Stimulated activated CD4-positive, alpha-beta T cell treated with anti-CD3 and anti-CD28 coated beads, TNF-alpha, amount 100 ng/mL, for 4 hours (primary cell): ENCODE measurements at places on chromosomes 12 and 14.
A peak's percentile ranks its signal among the peaks of the same experiment; 100 is the strongest.

GRCh38 chr14:92958373-92959188 is 35.6 kb downstream of the CHGA start:
- no peak for DNase-seq

- DNase-seq = no peak
Measured at GRCh38 chr12:33439587-33440011, at the start of gene SYT10. Gene SYT10 (minus strand): TSS chr12:33439819. CDS start chr12:33439522, 297 bp downstream.

- DNase-seq = peak; percentile 70
Measured at GRCh38 chr14:20683125-20683890, 1.1 kb upstream of the RNASE4 start.

DNA sequence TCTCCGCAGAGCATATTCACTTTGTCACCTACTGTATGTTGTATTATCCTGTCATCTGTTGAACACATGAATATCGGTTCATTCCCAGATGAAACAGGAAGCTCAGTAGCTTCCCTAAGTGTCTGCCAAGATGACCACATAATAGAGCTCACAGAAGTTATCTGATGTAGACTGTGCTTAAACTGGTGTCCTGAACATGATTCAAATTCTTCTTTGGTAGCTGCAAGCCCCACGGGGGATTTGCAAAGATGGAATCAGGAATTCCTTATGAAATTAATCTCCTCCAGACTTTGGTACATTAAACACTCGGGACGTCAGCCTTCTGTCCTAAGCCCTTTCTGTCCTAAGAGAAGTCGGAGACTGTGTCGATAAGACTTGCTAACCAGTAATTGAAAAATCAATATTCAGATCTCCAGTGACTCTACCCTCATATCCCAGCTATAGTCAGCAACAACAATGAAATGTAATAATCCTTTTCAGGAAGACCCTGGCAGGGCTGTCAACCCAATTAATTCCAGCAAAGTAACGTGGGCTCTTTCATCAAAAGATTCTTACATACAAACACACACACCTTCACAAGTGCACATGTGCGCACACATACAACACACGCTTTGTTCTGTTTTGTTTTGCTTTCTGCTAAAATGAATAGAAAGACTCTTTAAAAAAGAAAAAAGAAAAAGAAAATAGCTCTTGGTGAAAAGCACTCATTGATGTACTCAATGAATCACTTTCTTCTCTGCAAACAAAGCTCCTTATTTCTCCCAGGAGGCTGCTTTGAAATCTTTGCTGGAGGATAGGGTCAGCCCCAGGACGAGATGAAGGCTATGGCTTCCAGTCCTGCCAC is 127.2 kb downstream of the RIMBP2 start:
- no peak for DNase-seq

- DNase-seq = no peak
Measured at GRCh38 chr12:97681612-97682504, 219.3 kb downstream of the RMST start.

GRCh38 chr14:103552011-103552845 is 10.2 kb downstream of the BAG5 start:
- DNase-seq = no peak

DNA sequence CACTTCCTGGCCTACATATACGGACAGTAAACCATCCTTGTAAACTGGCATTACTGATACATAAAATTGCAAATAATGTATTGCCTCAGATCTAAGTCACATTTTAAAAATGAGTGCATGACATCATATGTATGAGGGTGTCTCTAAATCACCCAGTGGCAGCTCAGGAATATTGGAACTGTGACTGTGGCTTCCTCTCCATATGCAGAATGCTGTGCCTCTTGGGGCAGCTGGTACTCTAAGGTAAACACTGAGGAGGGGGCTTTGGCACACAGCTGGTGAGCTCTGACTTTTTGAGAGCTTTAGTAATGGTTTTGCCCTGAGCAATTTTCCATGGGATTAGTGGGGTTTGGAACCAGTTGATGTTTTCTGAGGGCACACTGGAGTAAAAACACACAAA is 263.7 kb downstream of the BMP4 start:
- DNase-seq = no peak

- DNase-seq = no peak
Measured at GRCh38 chr14:106210650-106211049, 684.3 kb downstream of the TMEM121 start.

DNA sequence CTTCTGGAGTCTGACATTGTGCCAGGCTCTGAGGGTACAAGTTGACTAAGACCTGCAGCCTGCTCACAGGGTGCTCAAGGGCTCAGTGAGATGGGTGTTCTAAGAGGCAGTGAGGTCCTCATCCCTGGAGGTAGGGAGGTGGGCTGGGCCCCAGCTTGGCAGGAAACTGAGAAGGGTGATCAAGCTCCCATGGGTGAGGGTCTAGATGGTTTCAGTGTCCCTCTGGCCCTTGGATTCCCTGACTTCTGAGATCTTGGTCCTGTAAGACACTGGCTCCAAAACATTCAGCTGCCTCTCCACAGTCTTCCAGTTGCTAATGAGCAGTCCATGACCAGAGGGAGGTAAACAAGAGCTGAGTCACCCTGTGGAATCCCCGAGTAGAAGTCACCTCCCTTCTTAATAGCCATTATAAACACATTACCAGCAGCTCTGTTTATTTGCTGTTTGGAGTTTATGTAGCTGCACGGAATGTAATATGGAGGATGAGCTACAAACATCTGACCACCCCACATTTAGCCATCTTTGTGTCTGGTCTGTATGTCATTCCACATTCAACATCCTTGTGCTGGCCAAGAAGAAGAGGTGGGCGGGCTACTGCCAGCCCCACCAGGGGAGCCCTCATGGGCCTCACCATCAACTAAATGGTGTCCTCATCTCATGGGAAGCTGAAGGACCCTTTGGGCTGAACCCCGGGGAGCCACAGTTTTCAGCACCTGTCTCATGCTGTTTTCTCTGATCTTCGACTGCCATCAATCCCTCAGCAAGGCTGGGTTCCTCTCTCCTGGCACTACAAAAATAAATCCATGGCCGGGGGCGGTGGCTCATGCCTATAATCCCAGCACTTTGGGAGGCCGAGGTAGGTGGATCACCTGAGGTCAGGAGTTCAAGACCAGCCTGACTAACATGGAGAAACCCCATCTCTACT is 37.2 kb upstream of the BDKRB2 start:
- DNase-seq = no peak
